ENCODE measurements at places on chromosomes 5 and 9. TPM values are rescaled to one million over a fixed set of nuclear protein-coding genes. Genes with fewer than 3 reads are reported as not detected.

The PCDHB8 gene
- polyA plus RNA-seq, result not detected

The NR2F1-AS1 gene
- 44.1 TPM for polyA plus RNA-seq

The CLTA gene
- 202 TPM for polyA plus RNA-seq

The MCTP1 gene
- 14.9 TPM for polyA plus RNA-seq

The SCAI gene
- polyA plus RNA-seq, result 2.0 TPM

The LCN9 gene
- 0.08 TPM for polyA plus RNA-seq

The SLC46A2 gene
- polyA plus RNA-seq, result 0.05 TPM

The CTSV gene
- polyA plus RNA-seq, result 0.34 TPM

The GMCL2 gene
- polyA plus RNA-seq, result not detected

The ZNF608 gene
- 6.0 TPM for polyA plus RNA-seq

The CCDC183 gene
- 0.42 TPM for polyA plus RNA-seq

The FAM81B gene
- polyA plus RNA-seq, result not detected

The SLC36A2 gene
- polyA plus RNA-seq, result 0.15 TPM

The NIPAL4 gene
- polyA plus RNA-seq, result 0.30 TPM

The GRXCR2 gene
- not detected for polyA plus RNA-seq

The PCDHGB3 gene
- 0.52 TPM for polyA plus RNA-seq

The PTPN3 gene
- 8.1 TPM for polyA plus RNA-seq

The OTULINL gene
- polyA plus RNA-seq, result 7.3 TPM

The LCN15 gene
- not detected for polyA plus RNA-seq
